Activated CD4-positive, alpha-beta T cell treated with anti-CD3 and anti-CD28 coated beads for 24 hours (primary cell): ENCODE measurements at places on chromosomes 1 and 21.

DNA sequence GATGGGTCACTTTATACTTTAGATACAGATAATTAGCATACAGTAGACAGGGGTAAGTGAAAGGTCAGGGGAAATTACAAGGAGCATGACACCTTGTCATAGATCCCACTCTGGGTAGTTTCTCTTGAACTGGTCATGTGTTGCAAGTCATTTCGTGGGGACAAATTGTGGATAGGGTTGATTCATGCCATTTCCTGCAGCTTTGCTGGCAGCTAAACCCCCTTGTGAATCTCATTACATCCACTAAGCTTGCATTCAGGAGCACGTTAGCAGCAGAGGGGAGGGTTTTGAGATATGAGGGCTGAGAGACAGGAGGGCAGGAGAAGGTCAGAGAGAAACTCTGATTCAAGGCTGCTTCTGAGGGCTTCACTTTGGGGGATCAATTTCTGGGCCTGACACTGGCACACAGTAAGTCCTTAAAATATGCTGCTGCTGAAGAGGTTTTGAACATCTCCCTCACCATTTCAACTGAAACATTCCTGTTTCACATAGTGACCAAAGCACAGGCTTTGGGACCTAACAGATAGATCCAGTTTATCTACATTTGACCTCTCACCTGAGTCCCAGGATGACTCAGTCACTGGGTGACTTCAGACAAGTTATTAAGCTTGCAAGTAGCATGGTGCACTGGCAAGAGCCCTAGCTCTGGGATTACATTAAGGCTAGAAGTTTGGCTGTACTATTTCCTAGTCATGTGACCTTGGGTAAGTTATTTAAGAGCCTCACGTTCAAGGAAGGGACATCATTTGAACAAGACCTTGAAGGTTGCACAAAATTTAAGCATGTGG lies 206.0 kb upstream of the USP24 start:
- no peak for DNase-seq

DNA sequence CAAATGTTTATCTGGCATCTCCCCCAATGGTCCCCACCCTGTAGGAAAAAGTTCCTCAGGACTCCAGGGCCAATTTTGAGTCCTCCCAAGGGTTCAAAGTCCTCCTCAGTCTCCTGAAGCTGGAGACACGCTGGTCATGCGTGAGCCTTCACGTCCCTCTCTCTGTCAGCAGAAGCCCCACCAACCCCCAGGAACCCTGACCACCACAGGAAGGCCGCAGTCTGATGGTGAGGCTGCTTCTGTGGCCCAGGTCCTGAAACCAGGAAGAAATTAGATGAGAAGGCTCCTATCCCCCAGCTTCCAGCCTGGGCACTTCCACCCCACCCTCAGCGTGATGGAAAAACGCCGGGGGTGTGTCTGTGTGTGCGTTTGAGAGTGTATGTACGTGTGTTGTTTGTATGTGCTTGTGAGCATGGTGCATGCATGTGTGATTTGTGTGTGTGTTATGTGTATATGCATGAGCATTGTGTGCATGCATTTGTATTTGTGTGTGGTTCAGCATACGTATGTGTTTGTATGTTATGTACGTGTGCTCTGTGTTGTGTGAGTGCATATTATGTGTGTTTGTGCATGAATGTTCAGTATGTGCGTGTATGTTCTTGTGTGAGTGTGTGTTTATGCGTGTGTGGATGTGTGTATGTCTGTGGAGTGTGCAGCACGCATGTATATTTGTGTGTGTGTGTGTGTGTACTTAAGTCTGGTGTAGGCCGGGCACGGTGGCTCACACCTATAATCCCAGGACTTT lies 92.5 kb downstream of the SIK1 start:
- DNase-seq: no peak

- DNase-seq: no peak
These were observed 308.6 kb downstream of the TPR start for GRCh38 chr1:186066411-186066810.

- DNase-seq: no peak
These were observed 36.2 kb upstream of the ZNF496 start for GRCh38 chr1:247367786-247368422.

GRCh38 chr1:154714638-154715037 lies 106.7 kb upstream of the ADAR start:
- DNase-seq: no peak

GRCh38 chr1:18114726-18115410 lies 7.3 kb downstream of the IGSF21 start:
- no peak for DNase-seq

GRCh38 chr1:67627906-67628305 lies 57.1 kb upstream of the GADD45A start:
- DNase-seq: no peak

GRCh38 chr21:34190576-34191321 lies 117.4 kb downstream of the MRPS6 start:
- DNase-seq: no peak

GRCh38 chr1:1852619-1853414 lies 38.1 kb downstream of the GNB1 start:
- no peak for DNase-seq

GRCh38 chr1:34776911-34777310 lies 4.1 kb upstream of the GJB3 start:
- no peak for DNase-seq

DNA sequence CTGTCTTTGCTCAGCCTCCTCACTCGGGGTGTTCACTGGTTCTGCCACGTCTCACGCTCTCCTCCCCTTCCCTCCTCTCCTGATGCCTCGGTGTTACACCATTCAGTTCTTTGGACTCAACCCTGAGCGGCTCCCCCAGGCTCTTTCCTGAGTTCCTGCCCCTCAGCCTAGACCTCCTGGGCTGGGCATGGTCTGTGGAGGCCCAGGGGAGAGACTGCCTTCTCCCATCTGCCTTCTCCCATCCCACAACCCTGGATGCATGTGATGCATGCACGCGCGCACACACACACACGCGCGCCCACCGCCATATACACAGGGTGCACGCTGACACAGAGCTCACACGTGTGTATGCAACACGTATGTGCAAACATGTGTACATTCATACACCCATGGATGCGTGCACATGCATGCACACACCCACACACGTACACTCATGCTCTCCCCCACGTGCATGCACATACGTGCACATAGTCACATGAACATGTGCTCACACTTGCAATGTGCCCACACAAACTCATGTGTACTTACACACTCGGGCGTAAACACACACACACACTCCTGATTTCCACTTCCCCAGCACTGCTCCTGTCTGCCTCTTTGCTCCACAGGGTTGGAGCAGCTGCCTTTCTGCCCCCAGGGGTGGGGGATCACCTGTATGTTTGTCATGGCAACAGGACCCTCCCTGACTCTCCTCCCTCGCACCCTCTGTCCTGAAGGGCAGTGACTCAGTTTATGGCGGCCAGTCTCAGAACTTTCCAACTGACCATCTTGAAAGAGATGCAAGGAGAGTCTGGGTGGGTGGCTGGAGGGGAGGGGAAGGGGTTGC lies 59.0 kb downstream of the HUNK start:
- DNase-seq: no peak

- DNase-seq: no peak
These were observed 76.5 kb downstream of the CD58 start for GRCh38 chr1:116494353-116494692.

- DNase-seq: no peak
These were observed 71.6 kb downstream of the XCL2 start for GRCh38 chr1:168472223-168472622.

- DNase-seq: no peak
These were observed 37.0 kb downstream of the IL6R start for GRCh38 chr1:154442006-154442740.

- DNase-seq: no peak
These were observed 41.5 kb upstream of the SYNC start for GRCh38 chr1:32744071-32744425.

GRCh38 chr21:43207868-43208267 lies 39.1 kb downstream of the CRYAA start:
- DNase-seq: no peak

DNA sequence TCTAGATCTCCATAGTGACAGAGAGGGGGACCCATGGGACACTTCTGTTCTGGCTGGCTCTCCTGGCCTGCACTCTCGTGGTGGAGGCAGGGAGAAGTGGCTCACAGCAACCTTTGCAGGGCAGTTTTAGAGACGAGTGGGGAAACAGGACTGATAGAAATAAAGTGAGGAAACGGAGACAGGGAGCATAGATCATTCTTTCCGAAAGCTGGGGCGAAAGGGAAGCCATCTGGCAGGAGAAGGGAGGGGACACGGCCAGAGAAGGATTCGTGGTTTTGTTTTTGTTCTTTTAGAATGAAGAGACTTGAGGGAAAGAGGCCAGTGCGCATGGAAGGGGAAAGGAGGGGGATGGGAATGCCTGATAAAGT lies 3.5 kb downstream of the TIE1 start:
- no peak for DNase-seq

- no peak for DNase-seq
These were observed 81.5 kb upstream of the ZBTB40 start for GRCh38 chr1:22370190-22370498.

DNA sequence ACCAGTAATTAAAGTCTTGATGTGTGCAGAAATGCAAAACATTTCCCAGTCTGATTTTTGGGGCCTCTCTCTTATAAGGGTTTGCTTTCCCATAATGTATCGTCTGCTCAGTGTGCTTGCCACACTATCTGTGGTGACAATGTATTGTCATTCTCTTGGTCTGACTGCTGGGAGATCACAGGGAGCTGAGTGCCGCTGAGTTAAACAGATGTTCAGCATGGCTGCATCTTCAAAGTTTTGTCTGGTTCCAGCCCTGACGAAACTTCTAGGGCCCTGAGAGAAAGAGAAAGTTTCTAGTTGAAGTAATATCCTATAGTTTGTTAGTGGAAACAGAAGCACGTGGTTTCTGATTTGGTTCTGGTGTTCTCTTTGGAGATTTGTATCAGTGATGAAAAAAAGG lies 42.6 kb downstream of the DNM3 start:
- DNase-seq: no peak

GRCh38 chr1:52631759-52632331 lies 1.1 kb upstream of the SHISAL2A start:
- DNase-seq: no peak

GRCh38 chr21:35319684-35320283 lies 270.7 kb upstream of the RUNX1 start:
- DNase-seq: no peak

- DNase-seq: no peak
These were observed 147.9 kb upstream of the POU3F1 start for GRCh38 chr1:38194472-38194871.

DNA sequence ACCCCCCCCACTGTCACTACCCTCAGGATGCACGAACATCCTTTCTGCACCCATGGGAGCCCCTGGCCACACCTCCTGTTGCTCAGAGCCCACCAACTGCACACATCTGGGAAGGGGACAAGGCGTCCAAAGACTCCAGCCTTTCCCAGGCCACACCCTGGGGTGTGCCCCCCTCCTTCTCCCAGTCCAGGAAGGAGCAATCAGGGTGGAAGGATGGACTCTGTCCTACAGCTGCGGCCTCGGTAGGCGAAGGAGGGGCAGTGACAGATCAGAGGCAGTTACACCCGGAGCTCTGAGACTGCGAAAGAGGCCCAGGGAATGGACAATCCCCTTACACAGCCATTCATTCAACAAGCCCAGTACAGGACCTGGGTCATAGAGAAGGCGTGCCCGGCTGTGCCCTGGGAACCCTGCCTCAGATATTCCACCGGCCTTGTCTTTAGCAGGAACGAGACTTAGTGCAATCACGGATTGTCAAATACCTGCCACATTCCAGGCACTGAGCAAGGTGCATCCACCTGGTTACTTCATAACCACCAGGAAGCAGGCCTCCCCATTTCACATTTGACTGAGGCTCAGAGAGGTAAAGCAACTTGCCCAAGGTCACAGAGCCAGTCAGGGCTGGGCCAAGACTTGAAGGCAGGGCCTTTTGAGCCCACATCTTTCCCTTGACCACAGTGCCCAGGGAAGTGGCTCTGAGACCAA lies 9.4 kb downstream of the HSPG2 start:
- DNase-seq: no peak

- no peak for DNase-seq
These were observed 691 bp upstream of the MPZL1 start for GRCh38 chr1:167720965-167721616.

DNA sequence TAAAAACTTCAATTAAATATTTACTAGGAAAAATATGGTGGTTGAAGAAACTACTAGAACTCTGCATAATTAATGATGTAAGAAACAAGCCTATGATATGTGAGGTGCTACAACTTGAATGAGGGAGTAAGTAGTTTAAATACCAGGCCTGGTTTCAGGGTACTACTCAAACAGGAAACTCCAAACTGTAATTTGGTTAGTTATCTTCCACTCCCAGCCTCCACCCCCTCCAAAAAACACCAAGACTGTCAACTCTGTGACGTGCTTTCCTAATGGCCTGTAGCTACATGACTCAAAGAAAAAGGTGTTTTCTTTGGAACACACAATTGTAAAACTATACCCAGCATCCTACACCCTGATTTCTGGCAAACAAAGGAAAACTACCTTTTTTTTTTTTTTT lies 55.9 kb upstream of the RCC1 start:
- DNase-seq: peak; percentile 14

- no peak for DNase-seq
These were observed 24.9 kb downstream of the TMED5 start for GRCh38 chr1:93155335-93155734.

- DNase-seq: no peak
These were observed 246.4 kb upstream of the HOOK1 start for GRCh38 chr1:59568158-59568935.

DNA sequence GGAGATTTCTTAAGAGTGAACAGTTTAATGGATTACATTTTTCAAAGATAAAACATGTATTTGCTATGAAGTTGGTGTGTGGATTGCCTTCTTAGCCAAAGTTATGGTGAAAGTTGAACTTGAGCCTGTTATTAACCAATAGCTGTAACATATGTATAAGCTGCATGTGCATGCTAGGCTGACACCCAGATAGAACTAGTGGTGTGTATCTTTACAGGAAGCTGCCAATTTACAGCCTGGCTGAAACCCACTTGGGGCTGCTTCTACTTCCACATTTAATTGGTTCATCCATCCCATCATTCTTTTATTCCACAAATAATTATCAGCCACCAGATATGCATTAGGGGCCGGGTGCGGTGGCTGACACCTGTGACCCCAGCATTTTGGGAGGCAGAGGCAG lies 3.3 kb downstream of the PLA2G5 start:
- no peak for DNase-seq

DNA sequence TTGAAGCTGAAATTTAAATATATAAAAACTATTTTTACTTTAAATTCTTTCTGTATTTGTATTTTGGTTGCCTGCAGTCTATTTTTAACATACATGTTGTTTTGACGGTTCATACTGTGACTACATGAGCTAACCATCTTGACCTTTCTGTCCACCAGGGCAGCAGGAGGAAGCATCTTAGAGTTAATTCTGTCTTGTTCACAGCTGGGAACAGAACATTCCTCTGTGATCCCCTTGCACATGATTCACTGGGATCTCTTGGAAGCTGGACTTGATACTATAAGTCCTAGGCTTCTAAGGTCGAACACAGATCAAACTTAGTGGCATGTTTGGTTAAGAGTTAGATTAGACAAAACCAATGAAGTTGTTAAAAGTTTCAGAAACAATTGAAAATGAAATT lies 99.7 kb downstream of the NFIA start:
- DNase-seq: no peak

- DNase-seq: no peak
These were observed 41.8 kb downstream of the CHRM3 start for GRCh38 chr1:239428120-239428710.
